ENCODE measurements at places on chromosomes 16 and 17. TPM values are rescaled to one million over a fixed set of nuclear protein-coding genes. Genes with fewer than 3 reads are reported as not detected.
A peak's percentile ranks its signal among the peaks of the same experiment; 100 is the strongest.

GRCh38 chr17:67111327-67111726, 67.0 kb downstream of the CACNG1 start:
- no peaks in the 10 kb centered on the region for H3K4me1 ChIP-seq
- no peak for DNase-seq
- H3K27ac ChIP-seq, result no peak overlapping the region
- H3K36me3 ChIP-seq, result peaks cover 51% of the 10 kb centered on the region
- H3K4me3 ChIP-seq, result no peak overlapping the region

DNA sequence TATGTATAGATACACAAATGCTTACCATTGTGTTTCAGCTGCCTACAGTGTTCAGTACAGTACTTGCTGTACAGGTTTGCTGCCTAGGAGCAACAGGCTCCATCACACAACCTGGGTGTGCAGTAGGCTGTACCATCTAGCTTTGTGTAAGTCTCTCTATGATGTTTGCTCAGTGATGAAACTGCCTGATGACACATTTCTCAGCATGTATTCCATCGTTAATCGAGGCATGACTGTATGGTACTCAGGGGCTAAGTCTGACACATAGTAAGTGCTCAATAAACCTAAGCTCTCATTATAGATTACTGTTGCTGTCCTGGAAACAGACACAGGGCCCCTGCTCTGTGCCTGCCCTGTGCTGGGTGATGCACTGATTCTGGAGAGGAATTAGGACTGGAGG, 18.1 kb downstream of the KCNJ12 start:
- no peak for DNase-seq
- H3K27me3 ChIP-seq, result no peaks in the 10 kb centered on the region
- H3K4me3 ChIP-seq, result no peak overlapping the region
- H3K27ac ChIP-seq, result no peak overlapping the region

- no peak for DNase-seq
- no peak overlapping the region for H3K4me3 ChIP-seq
- H3K36me3 ChIP-seq, result peaks cover 49% of the 10 kb centered on the region
- no peaks in the 10 kb centered on the region for H3K27me3 ChIP-seq
- H3K27ac ChIP-seq, result no peak overlapping the region
Measured at GRCh38 chr17:45403906-45404490, 28.7 kb downstream of the ARHGAP27 start.

DNA sequence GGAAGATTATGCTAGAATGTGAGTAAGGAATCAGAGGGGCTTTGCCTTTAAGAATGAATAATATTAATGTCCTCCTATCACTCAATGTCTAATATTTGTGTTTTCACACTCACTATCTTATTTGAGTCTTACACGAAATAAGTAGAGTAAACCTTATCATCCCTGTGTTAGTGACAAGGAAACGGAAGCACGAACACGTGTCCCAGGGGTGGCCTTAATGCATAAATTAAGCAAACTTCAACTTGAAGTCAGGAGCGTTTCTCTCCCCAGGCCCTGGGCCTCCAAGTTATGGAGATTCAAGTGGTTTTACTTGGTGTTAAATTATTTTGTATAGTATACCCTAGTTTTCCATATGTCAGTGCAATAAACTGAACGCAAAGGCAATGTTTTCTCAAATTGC, 96.0 kb downstream of the WDR59 start:
- DNase-seq, result no peak
- no peaks in the 10 kb centered on the region for H3K4me1 ChIP-seq
- H3K27ac ChIP-seq, result no peak overlapping the region
- no peak overlapping the region for H3K4me3 ChIP-seq
- H3K27me3 ChIP-seq, result no peaks in the 10 kb centered on the region

- H3K27me3 ChIP-seq, result no peaks in the 10 kb centered on the region
- no peak overlapping the region for H3K4me3 ChIP-seq
- H3K27ac ChIP-seq, result peak overlapping the region; percentile 40
- DNase-seq, result no peak
Measured at GRCh38 chr16:8632675-8633182, 11.2 kb downstream of the METTL22 start.

DNA sequence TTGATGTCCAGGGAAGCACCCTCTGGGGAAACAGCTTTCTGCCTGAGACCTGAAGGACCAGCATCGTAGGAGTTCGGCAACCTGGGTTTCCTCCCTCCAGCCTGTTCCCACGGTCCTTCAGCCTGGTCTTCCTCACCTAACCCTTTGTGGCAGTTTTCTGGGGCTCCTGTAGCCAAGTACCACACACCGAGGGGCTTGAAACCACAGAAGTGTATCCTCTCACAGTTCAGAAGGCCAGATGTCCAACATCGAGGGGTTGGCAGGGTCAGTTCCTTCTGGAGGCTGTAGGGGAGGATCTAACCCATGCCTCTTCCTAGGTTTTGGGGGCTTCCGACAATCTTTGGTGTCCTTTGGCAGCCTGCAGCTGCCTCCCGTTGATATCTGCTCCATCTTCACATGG, 381.0 kb upstream of the TNRC6C start:
- H3K4me1 ChIP-seq, result no peaks in the 10 kb centered on the region
- H3K27me3 ChIP-seq, result no peaks in the 10 kb centered on the region
- no peak overlapping the region for H3K4me3 ChIP-seq

DNA sequence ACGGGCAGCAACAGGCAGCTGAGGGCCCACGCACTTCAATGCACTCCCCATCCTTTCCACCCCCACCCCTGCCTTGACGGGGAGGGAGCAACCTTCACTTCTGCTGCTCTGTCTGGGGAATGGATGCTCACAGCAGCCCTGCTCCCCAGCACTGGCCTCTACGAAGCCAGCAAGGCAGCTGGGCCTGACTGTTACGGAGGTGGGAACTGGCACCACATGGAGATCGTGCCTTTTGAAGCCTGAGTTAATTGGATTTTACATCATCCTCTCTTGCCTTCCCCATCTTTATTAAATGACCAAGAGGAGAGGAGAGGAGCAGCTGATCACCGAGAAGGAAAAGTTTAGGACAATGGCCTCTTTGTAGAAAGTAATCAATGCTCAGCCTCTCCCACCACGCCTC, 187.0 kb upstream of the RPL38 start:
- no peaks in the 10 kb centered on the region for H3K27me3 ChIP-seq
- H3K36me3 ChIP-seq, result no peaks in the 10 kb centered on the region
- no peak overlapping the region for H3K27ac ChIP-seq
- H3K4me3 ChIP-seq, result no peak overlapping the region
- no peaks in the 10 kb centered on the region for H3K4me1 ChIP-seq

DNA sequence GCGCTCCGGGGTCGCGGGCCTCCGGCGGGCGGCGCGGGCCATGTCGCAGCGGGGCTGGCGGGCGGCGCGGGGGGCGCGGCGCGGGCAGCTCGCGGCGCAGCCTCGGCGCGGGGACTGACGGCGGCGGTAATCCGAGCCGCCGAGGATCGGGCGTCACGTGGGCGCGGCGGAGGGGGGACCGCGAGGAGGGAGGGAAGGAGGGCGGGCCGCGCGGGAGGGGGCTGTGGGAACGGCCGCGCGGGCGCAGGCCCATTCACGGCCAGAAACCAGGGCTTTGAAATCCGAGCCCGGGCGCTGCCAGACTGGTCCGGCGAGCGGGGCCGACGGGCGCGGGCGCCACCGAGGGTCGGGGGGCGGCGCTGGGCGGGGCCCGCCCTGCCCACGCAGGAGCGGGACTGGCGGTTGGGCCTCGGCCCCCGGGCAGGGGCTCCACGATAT, at the start of gene MTSS2:
MTSS2 (minus strand) TSS at position 116 of the 438 bp plus-strand sequence. CDS start 262 bp downstream, outside the sequence.
- H3K4me1 ChIP-seq, result peaks cover 92% of the 10 kb centered on the region
- no peaks in the 10 kb centered on the region for H3K27me3 ChIP-seq
- H3K27ac ChIP-seq, result peak within 1 kb of the TSS; percentile 85
- H3K36me3 ChIP-seq, result no peaks in the 10 kb centered on the region

- no peak for DNase-seq
- H3K36me3 ChIP-seq, result no peaks in the 10 kb centered on the region
- H3K27me3 ChIP-seq, result no peaks in the 10 kb centered on the region
- H3K4me1 ChIP-seq, result no peaks in the 10 kb centered on the region
- H3K4me3 ChIP-seq, result no peak overlapping the region
Measured at GRCh38 chr16:12869698-12870427, 31.5 kb upstream of the SHISA9 start.

- H3K36me3 ChIP-seq, result no peaks in the 10 kb centered on the region
- no peaks in the 10 kb centered on the region for H3K4me1 ChIP-seq
- H3K27ac ChIP-seq, result no peak overlapping the region
Measured at GRCh38 chr17:73660366-73660765, 16.1 kb upstream of the SDK2 start.

- no peaks in the 10 kb centered on the region for H3K4me1 ChIP-seq
- H3K36me3 ChIP-seq, result no peaks in the 10 kb centered on the region
- no peak overlapping the region for H3K27ac ChIP-seq
- no peaks in the 10 kb centered on the region for H3K27me3 ChIP-seq
- DNase-seq, result no peak
- no peak overlapping the region for H3K4me3 ChIP-seq
Measured at GRCh38 chr16:88395669-88396584, 13.2 kb downstream of the ZNF469 start.

DNA sequence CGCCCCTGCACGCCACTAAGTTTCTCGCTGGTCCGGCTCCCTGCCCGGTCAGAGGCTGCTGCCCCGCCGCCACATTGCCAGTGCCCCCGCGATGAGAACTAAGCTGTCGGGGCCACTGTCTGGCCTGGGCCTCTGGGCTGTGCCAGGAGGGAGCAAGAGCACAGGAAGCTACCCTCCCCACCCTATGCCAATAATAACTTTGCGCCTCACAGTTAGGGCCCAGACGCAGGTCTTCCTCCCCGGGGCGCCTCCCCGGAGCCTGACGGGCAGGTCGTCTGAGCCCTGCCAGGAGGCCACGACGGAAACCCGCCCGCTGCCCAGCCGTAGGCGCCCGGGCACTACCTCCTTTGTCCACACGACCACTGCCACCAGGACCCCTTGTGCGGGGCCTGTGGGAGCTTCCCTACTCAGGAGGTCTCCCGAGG, 1.5 kb downstream of the ZFPM1 start:
- H3K36me3 ChIP-seq, result no peaks in the 10 kb centered on the region
- H3K4me1 ChIP-seq, result peaks cover 52% of the 10 kb centered on the region
- no peaks in the 10 kb centered on the region for H3K27me3 ChIP-seq
- H3K27ac ChIP-seq, result peak overlapping the region; percentile 78

- H3K4me3 ChIP-seq, result no peak overlapping the region
- no peak overlapping the region for H3K27ac ChIP-seq
- H3K36me3 ChIP-seq, result peaks cover 16% of the 10 kb centered on the region
- H3K27me3 ChIP-seq, result no peaks in the 10 kb centered on the region
- DNase-seq, result no peak
- no peaks in the 10 kb centered on the region for H3K4me1 ChIP-seq
Measured at GRCh38 chr17:82173351-82174041, 39.1 kb downstream of the CCDC57 start.

- no peak overlapping the region for H3K4me3 ChIP-seq
- peaks cover 16% of the 10 kb centered on the region for H3K4me1 ChIP-seq
- DNase-seq, result no peak
- no peak overlapping the region for H3K27ac ChIP-seq
- peaks cover 76% of the 10 kb centered on the region for H3K36me3 ChIP-seq
- no peaks in the 10 kb centered on the region for H3K27me3 ChIP-seq
Measured at GRCh38 chr16:57167953-57168352, 17.9 kb downstream of the PSME3IP1 start.

- no peak for DNase-seq
- H3K27me3 ChIP-seq, result no peaks in the 10 kb centered on the region
- no peak overlapping the region for H3K4me3 ChIP-seq
- no peaks in the 10 kb centered on the region for H3K36me3 ChIP-seq
Measured at GRCh38 chr16:72930396-72930795, 117.5 kb downstream of the ZFHX3 start.

DNA sequence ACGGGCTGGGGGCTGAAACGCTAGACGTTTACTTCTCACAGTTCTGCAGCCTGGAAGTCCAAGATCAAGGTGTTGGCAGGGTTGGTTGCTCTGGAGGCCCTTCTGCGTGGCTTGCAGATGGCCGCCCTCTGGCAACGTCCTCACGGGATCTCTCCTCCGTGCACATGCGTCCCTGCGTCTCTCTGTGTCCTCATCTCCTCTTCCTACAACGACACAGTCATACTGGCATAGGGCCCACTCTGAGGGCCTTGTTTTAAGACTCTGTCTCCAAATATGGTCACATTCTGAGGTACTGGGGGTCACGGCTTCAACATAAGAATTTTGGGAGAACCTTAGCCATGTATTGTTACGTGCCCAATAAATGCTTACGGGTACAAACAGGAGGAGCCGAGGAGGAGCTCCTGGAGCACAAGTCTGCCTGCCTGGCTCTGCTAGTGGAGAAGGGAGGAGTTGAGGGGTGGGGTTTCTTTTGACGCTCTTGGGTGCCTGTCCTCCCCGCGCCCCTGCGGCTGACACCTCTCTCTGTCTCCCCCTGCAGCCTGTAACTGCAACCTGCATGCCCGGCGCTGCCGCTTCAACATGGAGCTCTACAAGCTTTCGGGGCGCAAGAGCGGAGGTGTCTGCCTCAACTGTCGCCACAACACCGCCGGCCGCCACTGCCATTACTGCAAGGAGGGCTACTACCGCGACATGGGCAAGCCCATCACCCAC, 141.1 kb downstream of the NTN1 start:
- H3K4me3 ChIP-seq, result no peak overlapping the region
- no peaks in the 10 kb centered on the region for H3K36me3 ChIP-seq
- DNase-seq, result no peak
- H3K27ac ChIP-seq, result peak overlapping the region; percentile 14
- H3K4me1 ChIP-seq, result peaks cover 17% of the 10 kb centered on the region

- H3K27me3 ChIP-seq, result no peaks in the 10 kb centered on the region
- peaks cover 19% of the 10 kb centered on the region for H3K36me3 ChIP-seq
- no peak for DNase-seq
- H3K27ac ChIP-seq, result no peak overlapping the region
Measured at GRCh38 chr17:20262226-20263114, 204.9 kb downstream of the LGALS9B start.

DNA sequence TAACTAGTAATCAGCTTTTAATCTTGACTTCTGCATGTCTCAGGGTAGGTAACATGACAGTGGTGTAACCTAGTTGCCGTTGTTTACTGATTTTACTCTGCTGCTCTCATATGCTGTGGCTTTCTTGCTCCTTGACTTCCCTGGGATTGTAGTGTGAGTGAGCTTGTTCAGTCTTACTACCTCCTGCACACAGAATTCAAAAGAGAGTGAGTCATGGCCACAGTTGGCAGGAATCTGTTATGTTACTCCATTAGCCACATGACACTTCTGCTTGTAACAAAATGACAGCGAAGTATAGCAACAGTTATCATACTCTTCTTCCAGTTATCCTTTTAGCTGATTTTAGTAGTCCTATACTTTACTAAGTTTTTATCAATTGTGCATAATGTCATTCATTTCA, 18.8 kb downstream of the TNRC6A start:
- DNase-seq, result peak; percentile 81
- H3K4me3 ChIP-seq, result no peak overlapping the region
- H3K36me3 ChIP-seq, result no peaks in the 10 kb centered on the region
- H3K27ac ChIP-seq, result peak overlapping the region; percentile 44
- no peaks in the 10 kb centered on the region for H3K4me1 ChIP-seq
- H3K27me3 ChIP-seq, result no peaks in the 10 kb centered on the region

GRCh38 chr16:75114179-75114945, 2.2 kb downstream of the LDHD start:
- H3K27me3 ChIP-seq, result no peaks in the 10 kb centered on the region
- no peak for DNase-seq
- H3K4me3 ChIP-seq, result no peak overlapping the region

OR3A1 gene
- total RNA-seq, result not detected

HOXB1 gene
- not detected for total RNA-seq

MED13 gene
- total RNA-seq, result 33.2 TPM

ZFPM1 gene
- 2.4 TPM for total RNA-seq

ATP2A1 gene
- 0.26 TPM for total RNA-seq

EVI2A gene
- total RNA-seq, result 9.0 TPM

PIK3R6 gene
- not detected for total RNA-seq

TADA2A gene
- 6.8 TPM for total RNA-seq

Data from right atrium auricular region (tissue), 2 donors.